ENCODE measurements at places on chromosomes 4 and X.

DNA sequence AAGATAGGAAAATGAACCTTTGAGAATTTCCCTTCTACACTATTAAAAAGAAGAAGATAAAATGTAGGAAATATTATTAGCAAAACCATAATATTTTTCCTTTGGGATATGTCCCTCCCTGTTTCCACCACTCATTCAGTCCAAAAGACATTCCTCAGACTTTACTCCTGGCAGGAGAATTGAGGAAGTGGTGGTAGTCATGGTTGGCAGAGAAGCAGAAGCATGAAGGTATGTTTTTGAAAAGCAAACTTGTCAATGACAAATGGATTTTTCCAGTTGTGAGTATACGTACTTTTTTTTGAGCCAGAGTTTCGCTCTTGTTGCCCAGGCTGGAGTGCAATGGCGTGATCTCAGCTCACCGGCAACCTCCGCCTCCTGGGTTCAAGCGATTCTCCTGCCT lies 13.7 kb downstream of the STAG2 start:
- DNase-seq = no peak

GRCh38 chr4:106297245-106298035 lies 18.6 kb downstream of the TBCK start:
- DNase-seq = no peak

DNA sequence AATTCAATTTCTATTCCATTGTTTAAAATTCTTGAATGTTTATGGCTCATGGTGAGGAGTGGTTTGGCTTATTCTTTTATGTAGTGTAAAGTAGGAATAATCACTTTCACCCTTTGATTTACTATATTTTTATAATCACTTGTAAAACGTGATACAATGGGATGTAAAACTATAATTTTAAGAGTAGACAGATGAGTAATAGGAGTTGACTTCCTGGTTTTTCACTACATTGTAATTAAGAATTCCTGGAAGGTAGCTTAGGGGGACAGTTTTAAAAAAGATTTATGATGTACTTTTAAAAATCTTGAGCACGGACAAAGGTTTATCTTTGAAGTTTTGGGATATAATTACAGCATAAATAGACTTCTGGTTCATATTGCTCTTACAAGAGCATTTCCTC lies 65.3 kb downstream of the PDGFC start:
- no peak for DNase-seq

GRCh38 chr4:97457253-97457652 lies 686.0 kb downstream of the STPG2 start:
- DNase-seq = no peak

DNA sequence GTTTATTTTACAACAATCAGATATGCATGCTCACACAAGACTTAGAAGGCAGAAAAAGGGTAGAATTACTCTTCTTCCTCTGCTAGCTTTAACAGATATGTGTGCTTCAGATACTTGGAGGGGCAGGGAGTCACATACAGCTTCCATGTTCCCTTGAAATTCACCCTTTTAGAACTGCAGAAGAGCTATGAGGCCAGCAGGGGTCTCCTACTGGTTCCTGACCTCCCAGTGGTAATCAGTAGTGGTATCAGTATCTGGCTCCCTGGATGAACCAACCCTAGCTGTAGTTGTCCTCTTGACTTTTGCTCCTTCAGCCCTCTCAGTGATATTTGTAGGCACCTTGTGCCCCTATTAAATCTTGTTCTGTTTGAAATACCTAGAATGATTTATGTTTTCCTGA lies 81.5 kb downstream of the RCHY1 start:
- DNase-seq = peak; percentile 2

GRCh38 chrX:2513121-2513664 lies 12.4 kb upstream of the DHRSX start:
- DNase-seq = no peak

GRCh38 chr4:12244973-12245372 lies 816.3 kb upstream of the HS3ST1 start:
- DNase-seq = no peak

- DNase-seq = no peak
Observed at GRCh38 chrX:45449982-45450381, 249.3 kb upstream of the DIPK2B start.

GRCh38 chr4:119190354-119190753 lies 22.2 kb upstream of the USP53 start:
- no peak for DNase-seq

DNA sequence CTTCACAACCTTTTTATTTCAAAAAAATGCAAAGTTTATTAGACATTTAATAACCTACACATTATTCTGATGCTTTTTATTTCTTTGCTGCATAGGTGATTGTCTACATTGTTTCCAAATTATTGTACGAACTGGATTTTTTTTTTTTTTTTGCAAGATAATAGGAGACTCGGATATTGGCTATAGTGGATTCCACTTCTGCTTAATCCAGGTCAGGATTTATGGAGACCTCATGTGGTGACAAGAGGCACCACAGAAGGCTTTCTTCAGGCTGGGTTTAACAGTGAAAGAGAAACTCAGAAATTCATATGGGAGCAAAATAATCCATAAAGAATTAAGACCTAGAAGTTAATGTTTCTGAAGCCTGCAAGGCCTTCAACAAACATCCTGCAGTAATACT lies 2.4 kb upstream of the SLIT2 start:
- no peak for DNase-seq

- no peak for DNase-seq
Observed at GRCh38 chr4:6452116-6452896, 20.1 kb downstream of the PPP2R2C start.

DNA sequence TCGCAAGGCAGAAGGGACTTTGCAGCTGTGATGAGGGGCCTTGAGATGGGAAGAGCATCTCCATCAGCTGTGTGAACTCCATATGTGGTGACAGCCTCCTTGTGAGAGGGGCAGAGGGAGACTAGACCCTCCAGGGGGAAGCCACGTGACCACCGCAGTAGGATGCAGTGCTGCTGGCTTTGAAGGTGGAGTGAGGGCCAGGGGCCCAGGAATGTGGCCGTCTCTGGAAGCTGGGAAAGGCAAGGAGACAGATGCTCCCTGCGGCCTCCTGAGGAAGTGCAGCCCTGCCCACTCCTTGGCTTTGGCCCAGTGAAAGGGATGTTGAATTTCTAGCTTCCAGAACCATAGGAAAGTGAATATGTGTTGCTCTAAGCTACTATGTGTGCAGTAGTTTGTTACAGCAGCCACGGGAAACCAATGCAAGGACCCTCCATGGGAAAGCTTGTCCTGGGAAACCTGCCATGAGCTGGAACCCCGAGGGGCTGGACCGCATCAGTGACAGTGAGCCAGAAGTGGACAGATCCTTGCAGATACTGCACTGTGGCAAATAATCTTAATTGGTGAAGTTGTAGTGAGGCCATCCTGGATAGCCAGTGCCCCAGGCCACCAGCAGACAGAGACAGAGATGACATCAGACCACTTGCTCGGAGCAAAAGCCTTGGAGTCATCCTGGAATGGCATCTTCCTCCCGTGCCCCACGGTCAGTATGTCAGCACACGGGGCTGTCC lies 35.4 kb upstream of the SORCS2 start:
- no peak for DNase-seq

DNA sequence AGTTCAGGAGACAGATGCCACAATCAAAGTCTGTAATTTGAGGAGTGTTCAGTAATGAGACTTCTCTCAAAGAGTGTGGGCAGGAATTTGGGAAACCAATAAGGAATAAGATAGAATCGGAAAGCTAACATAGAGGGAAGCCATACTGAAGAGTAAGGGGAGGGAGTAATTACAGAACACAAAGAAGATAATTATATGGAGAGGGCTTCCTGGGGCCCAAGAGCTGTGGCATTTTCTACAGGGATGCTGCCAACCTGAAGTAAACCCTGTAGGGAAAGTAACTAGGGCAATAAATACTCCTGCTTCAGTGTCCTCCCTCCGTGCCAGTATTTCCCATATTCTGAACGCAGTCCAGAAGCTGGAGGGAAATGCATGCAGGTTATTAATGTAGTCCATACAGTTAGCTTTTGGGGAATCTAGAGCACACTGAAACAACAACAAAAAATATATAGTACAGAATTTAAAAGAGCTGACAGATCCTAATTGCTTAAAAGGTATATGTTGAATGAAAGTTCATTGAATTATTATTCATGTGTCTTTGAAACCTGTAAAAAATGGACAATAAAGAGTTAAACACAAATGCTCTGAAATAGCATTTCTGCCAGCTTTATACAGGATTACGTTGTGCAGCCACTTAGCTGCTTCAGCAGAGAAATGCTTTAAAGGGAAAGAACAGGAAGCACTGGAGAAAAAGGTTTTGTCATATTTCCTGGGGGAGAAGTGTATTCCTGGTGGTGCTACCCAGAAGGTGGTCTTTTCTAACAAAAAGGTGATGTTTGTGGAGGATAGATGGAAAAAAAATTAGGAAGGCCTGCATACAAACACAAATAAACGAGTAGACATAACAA lies 48.0 kb downstream of the CXXC4 start:
- no peak for DNase-seq

DNA sequence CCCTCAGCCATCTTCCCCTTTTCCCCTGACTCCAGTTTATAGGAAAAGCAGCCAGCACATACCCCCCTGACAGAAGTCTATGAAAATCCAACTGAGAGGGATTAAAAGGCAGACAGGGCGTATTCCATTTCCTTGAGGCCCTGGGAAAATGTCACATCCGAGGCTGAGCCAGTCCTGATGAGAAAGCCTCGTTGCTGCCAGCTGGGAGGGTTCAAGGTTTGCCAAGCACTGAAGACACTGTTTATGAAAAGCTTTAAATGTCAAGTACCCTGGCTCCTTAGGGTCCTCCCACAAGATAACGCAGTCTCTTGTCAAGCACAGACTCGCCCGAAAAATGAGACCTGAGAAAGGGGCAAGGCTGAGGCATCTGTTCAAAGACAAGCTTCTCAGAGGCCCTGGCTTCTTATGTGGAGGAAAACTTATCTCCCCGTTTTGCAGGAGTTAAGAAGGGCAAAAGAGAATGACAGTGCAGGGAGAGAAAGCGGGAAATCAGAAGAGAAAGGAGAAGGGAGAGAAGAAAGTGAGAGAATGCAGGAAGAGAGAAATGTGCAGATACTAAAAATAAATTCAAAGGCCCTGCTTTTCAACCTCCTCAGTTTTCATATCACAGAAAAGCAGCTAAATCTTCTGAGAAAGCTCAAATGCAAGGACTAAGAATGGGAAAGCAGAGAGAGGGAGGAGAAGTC lies 44.7 kb downstream of the SCD5 start:
- DNase-seq = no peak

GRCh38 chrX:85111347-85111746 lies 107.7 kb downstream of the APOOL start:
- no peak for DNase-seq

DNA sequence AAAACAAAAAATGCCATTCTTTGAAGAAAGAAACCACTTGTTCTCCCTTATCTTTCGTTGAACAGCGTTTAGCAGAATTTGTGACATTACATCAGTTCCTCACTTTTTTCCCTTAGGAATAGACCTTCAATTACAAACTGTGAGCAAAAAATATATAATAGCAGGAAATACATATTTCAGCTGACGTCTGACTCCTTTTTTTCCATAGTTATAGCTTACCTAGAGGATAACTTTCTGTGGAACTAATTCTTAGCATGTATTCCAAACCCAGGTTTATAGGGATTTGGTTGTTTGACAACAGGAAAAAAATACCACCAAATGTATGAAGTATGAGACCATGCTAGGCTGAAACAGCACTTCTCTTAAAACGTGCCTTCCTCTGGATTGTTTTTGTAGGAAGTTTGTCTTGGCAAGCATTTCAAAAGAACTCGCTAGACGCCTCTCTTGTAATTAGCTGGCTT lies 2.0 kb upstream of the LIMCH1 start:
- DNase-seq = no peak

DNA sequence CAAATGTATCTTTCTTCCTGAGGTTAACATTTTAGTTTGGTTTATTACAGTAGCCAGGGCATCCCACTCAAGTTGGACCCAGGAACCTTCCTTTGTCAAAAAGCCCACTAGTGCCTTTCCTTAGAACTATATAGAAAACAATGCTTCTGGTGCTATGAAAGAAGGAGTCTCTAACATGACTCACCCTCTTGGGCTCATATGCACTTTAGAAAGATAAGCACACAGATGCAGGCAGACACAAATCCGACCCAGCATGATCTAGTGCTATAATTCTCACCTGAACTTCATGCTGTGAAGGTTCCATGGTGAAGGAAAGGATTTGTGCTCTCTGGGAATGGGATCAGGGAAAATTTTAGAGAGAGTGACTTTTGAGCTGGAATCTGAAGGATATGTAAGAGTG lies 289.4 kb downstream of the ANKRD50 start:
- no peak for DNase-seq

DNA sequence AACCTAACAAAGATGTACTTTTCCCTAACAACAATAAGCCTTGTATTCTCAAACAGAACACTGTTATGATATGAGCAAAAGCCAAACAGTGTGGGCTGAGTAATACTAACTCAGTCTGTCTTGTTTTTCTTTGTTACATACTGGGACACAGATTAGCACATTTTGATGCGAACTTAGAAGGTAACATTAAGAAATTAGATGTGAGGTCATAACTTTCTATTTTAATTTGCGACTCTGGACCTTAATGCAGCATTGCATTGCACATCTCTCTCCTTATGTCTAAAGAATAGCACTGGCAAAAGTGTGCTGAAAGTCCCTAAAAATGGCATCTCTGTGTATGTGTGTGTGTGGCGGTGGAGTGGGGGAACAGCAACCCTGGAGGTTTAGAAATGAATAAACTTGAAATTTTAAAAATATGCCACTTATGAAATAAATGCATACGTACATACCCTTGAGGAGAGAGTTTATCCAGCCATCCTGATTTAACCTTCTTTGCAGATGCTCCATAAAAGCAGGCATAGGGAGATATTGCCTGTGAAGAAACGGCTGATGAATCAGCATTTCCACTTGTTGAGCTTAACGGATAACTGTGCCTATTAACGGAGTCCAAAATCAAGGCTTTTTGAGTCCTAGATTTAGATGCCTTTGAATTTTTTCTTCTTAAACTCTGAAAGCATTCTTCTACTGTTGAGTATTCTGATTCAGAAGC lies 34.2 kb downstream of the ARAP2 start:
- DNase-seq = no peak

DNA sequence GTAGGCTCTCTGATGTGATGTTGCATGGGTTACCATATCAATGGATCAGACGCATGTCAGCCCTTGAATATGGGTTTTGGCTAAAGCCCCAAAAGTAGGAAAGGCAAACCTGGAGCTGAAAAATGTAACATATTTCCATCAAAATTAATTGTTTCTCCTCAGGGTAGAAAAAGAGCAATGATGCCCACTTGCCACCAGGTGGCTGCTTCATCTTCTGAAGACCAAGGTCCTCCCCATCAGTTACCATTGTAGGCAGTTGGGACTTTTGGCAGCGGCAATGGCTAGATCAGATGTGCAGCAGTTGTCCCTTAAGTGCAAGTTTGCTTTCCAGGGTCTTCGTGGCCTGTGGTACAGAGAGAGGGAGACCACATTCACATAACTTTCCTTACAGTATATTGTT lies 118.2 kb downstream of the NAF1 start:
- DNase-seq = no peak

DNA sequence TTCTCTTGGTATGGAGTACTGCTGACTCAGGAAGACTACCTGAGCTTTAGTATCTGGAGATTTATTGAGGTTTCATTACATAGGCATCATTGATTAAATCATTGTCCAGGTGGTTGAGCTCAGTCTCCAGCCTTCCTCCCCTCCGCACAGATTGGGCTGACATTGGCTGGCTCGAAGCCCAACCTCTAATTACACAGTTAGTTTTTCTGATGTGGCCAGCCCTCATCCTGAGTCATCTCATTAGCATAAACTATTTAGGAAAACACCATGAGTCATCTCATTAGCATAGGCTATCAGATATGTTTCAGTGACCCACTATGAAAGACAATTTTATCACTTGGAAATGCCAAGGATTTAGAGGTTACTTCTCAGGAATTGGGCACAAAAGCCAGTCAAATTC lies 93.9 kb upstream of the ANKRD50 start:
- DNase-seq = no peak

GRCh38 chr4:170990989-170991589 lies 822.1 kb upstream of the GALNTL6 start:
- peak; percentile 13 for DNase-seq

Measured in Panc1 (cell line).